ENCODE measurements at places on chromosomes 16 and 17.

DNA sequence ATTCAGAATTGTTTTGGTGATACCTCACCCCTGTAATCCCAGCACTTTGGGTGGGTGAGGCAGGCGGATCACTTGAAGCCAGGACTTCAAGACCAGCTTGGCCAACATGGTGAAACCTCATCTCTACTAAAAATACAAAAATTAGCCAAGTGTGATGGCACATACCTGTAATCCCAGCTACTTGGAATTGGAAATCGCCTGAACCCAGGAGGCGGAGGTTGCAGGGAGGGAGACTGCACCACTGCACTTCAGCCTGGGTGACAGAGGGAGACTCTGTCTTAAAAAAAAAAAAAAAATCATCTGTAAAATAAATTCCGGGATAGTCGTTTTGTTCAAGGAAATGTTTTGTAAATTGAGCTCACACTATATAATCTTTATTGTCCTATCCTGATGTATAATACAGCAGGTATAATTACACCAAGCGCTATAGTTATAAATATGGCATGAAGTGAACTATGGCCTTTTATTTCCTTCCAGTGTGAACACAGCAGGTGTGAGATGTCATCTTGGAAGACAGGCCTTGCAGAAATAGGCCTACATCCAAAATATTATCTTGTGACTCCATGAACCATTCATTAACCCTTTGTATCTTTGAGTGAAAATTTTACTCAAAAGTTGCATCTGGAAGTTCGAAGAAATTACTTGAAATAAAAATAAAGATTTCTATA, 25.4 kb downstream of the PLA2G10 start:
- no peak for DNase-seq

GRCh38 chr16:77956231-77956630, 66.1 kb upstream of the CLEC3A start:
- DNase-seq: no peak

DNA sequence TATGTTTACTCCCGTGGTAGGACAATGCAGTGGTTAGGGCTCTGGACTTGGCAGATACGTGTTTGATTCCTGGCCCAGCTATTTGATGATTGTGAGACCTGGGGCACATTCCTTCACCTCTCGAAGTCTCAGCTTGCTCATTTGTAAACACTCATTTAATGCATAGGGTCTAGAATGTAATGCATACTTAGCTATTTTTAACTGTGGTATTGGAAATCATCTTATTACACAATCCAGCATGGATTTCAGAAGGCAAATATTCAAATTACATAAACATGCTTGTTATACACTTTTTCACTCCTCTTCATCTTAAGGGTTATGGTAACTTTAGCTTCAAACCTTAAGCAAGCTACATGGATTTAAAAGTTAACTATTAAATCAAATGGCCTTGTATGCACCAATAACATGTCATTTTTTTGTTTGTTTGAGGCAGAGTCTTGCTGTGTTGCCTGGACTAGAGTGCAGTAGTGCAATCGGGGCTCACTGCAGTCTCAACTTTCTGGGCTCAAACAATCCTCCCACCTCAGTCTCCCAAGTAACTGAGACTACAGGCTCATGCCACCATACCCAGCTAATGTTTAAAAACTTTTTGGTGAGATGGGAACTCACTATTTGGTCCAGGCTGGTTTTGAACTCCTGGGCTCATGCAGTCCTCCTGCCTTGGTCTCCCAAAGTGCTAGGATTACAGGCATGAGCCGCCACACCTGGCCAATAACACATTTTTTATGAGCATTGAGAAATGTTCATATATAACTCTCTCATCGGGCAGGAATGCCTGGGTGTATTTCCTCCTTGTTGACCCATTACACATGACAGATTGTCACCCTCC, 52.5 kb downstream of the VAT1L start:
- DNase-seq: peak; percentile 27

GRCh38 chr16:28035866-28036393, 27.6 kb downstream of the GSG1L start:
- no peak for DNase-seq

DNA sequence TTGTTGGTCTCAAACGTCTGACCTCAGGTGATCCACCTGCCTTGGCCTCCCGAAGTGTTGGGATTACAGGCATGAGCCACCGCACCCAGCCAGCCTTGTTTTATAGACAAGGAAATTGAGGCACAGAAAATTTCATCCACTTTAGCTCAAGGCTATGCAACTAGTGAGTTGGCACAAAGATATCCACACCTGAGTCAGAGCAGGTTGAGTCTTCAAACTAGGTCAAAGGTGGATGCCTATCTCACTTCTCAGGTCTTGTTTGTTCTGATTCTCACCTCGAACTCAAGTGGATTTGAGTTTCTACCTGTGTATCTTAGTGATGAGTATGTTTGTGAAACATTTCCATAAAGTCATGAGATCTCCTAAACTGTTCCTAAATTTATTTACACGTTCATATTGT, 35.6 kb upstream of the GAS7 start:
- DNase-seq: no peak

- peak; percentile 48 for DNase-seq
These were observed 18.3 kb upstream of the NUDT16L1 start for GRCh38 chr16:4674926-4675530.

GRCh38 chr16:1938316-1938715, 4.7 kb downstream of the MSRB1 start:
- DNase-seq: peak; percentile 78

DNA sequence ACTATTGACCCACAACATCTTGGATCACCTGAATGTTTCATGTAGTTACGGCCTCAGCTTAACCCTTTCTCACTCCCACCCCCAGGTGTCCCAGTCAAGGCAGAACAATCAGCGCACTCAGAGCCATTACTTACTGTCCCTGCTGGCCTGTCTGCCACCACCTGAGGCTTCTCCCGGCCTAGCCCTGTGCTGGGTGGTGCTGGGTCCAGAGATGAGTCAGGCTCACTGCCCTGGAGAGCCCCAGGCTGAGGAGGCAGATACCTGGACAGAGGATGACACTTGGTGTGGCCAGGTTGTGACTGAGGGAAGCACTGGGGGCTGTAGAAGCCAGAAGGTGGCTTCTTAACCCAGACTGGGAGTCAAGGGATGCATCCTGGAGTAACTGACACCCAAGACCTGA, 4.0 kb upstream of the SLC5A2 start:
- no peak for DNase-seq

Data from MCF 10A (cell line).